Activated naive CD8-positive, alpha-beta T cell treated with anti-CD3 and anti-CD28 coated beads, Interleukin-2, amount 10 ng/mL, durations not matched to agents 7 days and 5 days (primary cell): ENCODE measurements at places on chromosomes 7 and 10.

DNA sequence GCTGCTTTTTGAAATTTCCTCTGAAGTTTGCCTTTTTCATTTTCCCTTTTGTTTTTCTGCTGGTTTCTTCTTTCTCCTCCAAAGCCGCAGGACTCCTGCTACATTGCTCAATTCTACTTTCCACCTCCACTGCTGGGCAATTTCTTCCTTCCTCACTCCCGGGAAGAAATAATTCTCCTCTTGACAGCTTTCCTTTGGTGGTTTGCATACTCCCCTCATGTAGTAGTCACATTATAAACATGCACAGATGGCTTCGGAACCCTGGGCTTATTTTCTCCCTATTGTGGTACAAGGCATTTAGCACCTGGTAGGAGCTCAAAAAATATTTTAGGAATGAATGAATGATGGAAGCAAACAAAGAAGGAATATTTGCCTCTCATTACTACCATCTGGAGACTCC lies 977.2 kb downstream of the LRMDA start:
- DNase-seq = no peak
- H3K27ac ChIP-seq = no peak overlapping the region
- H3K4me1 ChIP-seq = no peaks in the 10 kb centered on the region
- H3K36me3 ChIP-seq = no peaks in the 10 kb centered on the region
- no peaks in the 10 kb centered on the region for H3K27me3 ChIP-seq

DNA sequence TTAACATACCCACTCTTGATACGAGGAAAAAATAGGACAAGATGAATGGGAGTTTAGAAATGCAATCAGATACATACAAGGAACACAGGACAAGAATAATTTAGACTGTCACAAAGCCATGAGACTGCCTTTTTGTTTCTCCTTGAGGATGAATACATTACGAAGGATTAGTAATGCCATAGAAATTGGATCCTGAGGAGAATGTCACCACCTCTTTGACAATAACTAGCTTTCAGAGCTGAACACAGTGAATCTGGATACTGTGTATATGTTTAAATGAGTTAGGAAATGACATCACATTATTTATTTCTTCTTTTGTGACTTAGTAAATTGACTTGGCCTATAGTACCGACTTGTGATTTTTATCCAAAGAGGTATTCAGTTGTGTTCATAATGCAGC lies 596.3 kb upstream of the CNTNAP2 start:
- H3K4me1 ChIP-seq = no peaks in the 10 kb centered on the region
- H3K27ac ChIP-seq = no peak overlapping the region

DNA sequence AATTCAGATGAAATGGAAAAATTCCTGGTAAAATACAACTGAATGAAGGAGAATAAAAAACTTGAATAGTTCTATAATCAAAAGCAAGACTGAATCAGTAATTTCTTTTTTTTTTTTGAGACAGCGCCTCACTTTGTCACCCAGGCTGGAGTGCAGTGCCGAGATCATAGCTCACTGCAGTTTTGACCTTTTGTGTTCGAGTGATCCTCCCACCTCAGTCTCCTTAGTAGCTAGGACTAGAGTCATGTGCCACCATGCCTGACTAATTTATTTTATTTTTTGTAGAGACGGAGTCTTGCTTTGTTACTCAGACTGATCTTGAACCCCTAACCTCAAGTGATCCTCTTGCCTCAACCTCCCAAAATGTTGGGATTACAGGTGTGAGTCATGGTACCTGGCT lies 26.1 kb downstream of the SYPL1 start:
- peaks cover 3% of the 10 kb centered on the region for H3K4me1 ChIP-seq
- no peaks in the 10 kb centered on the region for H3K27me3 ChIP-seq
- peaks cover 39% of the 10 kb centered on the region for H3K36me3 ChIP-seq
- no peak overlapping the region for H3K27ac ChIP-seq

GRCh38 chr7:47484923-47485639 lies 96.8 kb downstream of the TNS3 start:
- no peaks in the 10 kb centered on the region for H3K4me1 ChIP-seq
- H3K27me3 ChIP-seq = peaks cover 2% of the 10 kb centered on the region
- no peak for DNase-seq

DNA sequence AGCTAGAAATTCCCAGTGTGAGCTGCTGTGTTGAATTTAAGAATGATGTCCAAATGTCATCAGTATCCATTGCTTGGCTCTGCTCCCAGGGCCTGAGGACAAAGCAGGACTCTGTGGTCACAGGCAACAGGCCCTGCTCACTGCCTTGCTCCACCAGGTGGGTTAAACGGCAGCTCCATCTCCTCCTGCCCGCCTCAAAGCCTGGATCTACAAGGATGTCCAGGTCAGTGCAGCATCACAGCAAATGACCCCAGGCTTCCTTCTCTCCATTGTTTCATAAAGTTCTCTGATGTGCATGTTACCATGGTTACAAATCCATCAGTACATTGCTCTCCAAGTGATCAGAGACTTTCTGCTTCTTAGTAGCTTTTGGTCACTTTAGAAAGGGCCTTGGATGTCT lies 322.0 kb upstream of the ZNF32 start:
- H3K4me3 ChIP-seq = no peak overlapping the region
- peaks cover 4% of the 10 kb centered on the region for H3K4me1 ChIP-seq
- no peaks in the 10 kb centered on the region for H3K36me3 ChIP-seq
- DNase-seq = no peak
- H3K27me3 ChIP-seq = peaks cover 27% of the 10 kb centered on the region
- no peak overlapping the region for H3K27ac ChIP-seq

DNA sequence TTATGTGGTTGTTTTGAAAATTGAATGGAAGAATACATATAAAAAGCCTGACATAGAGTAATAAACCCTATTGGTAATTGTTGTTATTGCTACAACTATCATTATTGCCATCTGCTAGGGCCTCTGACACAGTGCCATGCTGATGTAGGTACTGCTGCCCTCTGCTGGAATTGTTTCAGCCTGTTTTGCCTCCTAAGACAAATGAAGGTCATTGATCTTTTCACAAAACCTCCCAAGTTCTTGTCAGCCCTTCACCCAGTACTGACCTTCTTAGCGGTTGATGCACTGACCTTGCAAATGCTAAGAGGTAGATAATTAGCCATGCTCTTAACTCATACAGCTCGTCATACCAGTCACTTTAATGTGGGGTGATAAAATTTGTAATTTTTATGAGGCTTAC lies 975.2 kb downstream of the SORCS1 start:
- DNase-seq = no peak
- no peak overlapping the region for H3K4me3 ChIP-seq
- H3K4me1 ChIP-seq = no peaks in the 10 kb centered on the region
- no peak overlapping the region for H3K27ac ChIP-seq
- H3K36me3 ChIP-seq = no peaks in the 10 kb centered on the region

- H3K36me3 ChIP-seq = no peaks in the 10 kb centered on the region
- H3K4me1 ChIP-seq = peaks cover 16% of the 10 kb centered on the region
- no peak overlapping the region for H3K4me3 ChIP-seq
- no peak overlapping the region for H3K27ac ChIP-seq
- DNase-seq = no peak
Observed at GRCh38 chr10:30755441-30755953, 125.9 kb upstream of the LYZL2 start.

DNA sequence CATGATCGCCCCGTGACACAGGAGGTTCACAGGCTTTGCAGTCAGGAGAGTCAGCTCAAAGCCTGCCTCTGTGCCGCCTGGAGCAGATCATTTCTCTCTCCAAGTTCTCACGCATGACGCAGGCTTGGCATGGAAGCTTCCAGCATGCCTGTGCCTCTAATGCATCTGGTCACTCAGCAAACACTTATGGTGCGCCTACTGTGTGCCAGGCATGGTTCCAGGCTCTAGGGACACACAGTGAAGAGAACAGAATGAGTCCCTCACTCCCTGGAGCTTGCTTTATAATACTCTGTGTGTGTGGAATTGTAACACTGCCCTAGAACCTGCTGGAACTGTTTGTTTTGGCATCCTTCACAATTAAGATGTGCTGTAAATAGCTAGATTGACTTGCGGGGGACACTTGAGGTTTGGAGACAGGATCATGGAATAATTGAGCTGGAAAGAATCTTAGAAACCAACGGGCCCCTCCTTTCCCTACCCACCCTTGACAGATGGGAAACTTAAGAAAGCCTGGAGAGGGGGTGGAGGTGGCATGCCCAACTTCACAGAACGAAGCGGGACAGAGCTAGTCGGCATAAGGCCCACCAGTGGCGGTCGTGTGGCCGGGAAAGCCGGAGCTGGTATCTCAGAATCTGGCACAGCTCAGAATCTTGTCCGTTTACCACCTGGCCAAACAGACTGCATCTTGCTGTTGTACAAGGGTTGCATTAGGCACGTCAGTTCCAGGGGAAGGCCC lies 4.6 kb upstream of the MYH16 start:
- H3K27me3 ChIP-seq = peaks cover 8% of the 10 kb centered on the region
- H3K4me3 ChIP-seq = no peak overlapping the region
- no peak for DNase-seq
- H3K36me3 ChIP-seq = no peaks in the 10 kb centered on the region
- H3K27ac ChIP-seq = no peak overlapping the region

DNA sequence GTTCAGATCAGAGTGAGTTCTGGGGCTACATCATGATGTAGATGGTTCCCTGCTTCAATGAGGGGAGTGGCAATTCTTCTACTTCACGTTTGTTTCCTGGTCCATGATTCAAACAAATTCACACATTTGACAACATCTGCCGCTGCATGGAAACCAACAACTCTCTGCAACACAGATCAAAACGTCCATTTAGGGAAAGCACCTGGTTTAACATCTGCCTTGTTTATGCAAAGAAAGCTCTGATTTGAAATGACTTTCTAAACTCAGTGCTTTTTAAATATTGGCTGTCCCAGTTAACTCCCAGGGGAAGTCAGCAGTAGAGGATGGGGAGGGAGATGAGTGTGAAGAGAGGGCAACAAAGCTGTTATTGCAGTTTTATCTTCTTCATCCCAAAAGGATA lies 93.8 kb downstream of the GAD2 start:
- no peaks in the 10 kb centered on the region for H3K4me1 ChIP-seq
- no peak overlapping the region for H3K4me3 ChIP-seq
- H3K27ac ChIP-seq = no peak overlapping the region

GRCh38 chr7:100567751-100568175 lies 5.9 kb downstream of the SAP25 start:
- H3K27ac ChIP-seq = peak overlapping the region; percentile 79
- peaks cover 33% of the 10 kb centered on the region for H3K4me1 ChIP-seq
- H3K27me3 ChIP-seq = no peaks in the 10 kb centered on the region
- no peak for DNase-seq
- H3K36me3 ChIP-seq = peaks cover 8% of the 10 kb centered on the region

DNA sequence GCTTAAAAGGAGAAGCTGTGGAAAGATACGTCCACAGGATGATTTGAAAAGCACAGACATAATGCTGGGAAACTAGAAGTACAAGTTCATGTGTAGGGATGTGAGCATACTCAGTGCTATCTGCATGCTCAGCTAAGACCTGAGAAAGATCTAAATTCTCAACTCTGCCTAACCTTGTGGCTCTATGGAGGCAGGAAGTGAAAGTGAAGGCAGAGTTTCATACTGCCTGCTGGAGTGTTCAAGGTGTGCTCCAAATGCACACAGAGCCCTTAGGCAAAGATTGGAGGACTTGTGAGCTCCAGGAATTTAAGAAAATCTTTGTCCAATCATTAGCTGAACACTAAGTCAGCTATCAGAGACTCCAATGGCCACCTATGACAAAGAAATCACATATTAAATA lies 190.9 kb downstream of the RNLS start:
- no peak for DNase-seq
- H3K36me3 ChIP-seq = peaks cover 22% of the 10 kb centered on the region
- peak overlapping the region; percentile 82 for H3K27ac ChIP-seq
- H3K27me3 ChIP-seq = no peaks in the 10 kb centered on the region
- H3K4me3 ChIP-seq = peak overlapping the region; percentile 59
- H3K4me1 ChIP-seq = peaks cover 17% of the 10 kb centered on the region

GRCh38 chr7:107971100-107971499 lies 31.9 kb downstream of the LAMB1 start:
- H3K36me3 ChIP-seq = no peaks in the 10 kb centered on the region
- peaks cover 9% of the 10 kb centered on the region for H3K27me3 ChIP-seq
- DNase-seq = no peak

DNA sequence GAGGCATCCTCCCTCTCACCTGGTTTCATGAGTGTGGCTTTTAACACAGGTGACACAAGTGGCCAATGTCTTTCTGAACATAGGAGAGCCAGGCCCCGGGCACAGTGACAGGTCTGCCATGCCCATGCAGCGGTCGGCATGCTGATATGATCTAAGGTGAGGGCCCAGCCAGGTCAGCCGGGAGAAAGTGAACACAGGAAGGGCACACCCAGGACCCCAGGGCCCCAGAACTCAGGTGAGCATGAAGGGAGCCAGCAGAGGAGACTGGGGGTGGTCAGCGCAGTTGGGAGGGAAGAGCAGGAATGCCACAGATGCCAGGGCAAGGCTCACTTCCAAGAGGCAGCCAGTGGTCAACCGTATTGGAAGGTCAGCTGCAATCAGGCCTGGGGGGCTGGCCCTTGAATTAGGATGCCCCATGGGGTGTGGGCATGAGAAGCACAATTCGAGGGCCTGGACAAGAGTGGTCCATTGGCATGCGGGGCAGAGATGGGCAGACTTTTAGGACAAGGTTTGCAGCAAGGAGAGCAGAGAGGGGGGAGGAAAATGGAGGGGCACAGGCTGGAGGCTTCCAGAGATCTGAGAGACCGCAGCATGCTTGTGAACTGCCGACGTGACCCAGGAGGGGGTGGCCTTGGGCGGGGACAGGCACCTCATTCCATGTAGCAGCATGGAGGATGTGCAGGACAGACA lies 3.9 kb upstream of the INPP5A start:
- no peak overlapping the region for H3K27ac ChIP-seq
- H3K4me3 ChIP-seq = no peak overlapping the region
- H3K4me1 ChIP-seq = peaks cover 15% of the 10 kb centered on the region
- no peak for DNase-seq
- peaks cover 2% of the 10 kb centered on the region for H3K36me3 ChIP-seq

DNA sequence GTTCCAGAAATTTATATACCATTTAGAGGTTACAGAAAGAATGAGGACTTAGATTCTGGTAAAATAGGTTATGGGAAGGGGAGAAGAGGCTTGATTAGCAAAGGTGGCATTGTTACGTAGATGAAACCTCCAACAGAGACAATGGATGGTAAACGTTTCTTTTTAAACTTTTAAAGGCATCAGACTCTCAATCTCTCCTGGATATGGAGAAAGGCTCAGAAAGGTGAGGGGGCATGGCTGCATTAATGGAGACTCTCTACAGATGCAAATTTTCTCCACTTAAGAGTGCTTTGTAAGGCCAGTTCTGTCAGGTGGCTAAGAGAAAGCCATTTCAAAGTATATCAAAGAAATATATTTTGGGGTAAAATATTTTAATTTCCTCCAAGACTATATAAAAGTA lies 240.9 kb upstream of the PTER start:
- H3K27ac ChIP-seq = no peak overlapping the region
- DNase-seq = no peak
- peaks cover 20% of the 10 kb centered on the region for H3K4me1 ChIP-seq
- H3K27me3 ChIP-seq = peaks cover 5% of the 10 kb centered on the region
- H3K4me3 ChIP-seq = no peak overlapping the region
- peaks cover 7% of the 10 kb centered on the region for H3K36me3 ChIP-seq
